NCI-H1417 treated with DMSO at 0.1 percent for 48 hours (cell line): ENCODE measurements at places on chromosomes 6 and 20.

GRCh38 chr20:43726811-43727338 lies at the start of gene GTSF1L:
Gene GTSF1L, minus strand, starts transcription at chr20:43727002. Its CDS starts 308 bp downstream, at chr20:43726694.
- DNase-seq: no peak

DNA sequence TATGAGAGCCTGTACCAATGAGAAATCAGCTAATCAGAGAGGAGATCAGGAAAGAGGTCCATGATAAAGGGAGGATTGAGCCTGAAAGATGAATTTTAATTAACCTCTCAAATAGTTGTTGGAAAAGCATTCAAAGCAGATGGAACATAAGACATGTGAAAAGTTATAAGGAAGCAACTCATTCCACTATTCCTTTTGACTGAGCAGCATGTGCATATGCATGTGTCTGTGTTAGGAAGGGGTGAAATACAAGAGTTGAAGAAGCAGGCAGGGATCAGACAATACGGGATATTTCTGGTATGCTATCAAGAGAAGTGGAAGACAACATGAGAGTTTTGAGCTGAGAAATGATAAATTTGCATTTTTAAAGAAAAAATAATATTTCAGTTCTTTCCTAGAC lies 624.8 kb upstream of the PTCHD4 start:
- DNase-seq: no peak

DNA sequence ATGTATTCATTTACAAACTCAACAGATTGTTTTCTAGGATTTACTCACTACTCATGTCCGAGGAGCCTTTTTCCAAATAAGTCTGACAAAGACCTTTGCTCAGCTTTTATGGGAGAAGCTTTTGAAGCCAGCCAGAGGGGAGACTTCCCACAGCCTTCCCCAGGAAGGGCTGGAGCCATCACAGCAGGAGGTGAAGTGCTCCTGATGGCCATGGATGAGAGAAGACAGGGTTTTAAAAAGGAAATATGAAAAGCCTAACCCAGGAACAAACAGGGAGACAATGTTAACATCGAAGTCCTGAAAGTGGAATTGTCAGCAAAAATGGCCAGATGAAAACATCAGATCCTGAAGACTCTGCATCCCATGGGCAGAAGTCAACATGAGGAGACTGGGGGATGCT lies 11.6 kb upstream of the TAGAP start:
- no peak for DNase-seq

DNA sequence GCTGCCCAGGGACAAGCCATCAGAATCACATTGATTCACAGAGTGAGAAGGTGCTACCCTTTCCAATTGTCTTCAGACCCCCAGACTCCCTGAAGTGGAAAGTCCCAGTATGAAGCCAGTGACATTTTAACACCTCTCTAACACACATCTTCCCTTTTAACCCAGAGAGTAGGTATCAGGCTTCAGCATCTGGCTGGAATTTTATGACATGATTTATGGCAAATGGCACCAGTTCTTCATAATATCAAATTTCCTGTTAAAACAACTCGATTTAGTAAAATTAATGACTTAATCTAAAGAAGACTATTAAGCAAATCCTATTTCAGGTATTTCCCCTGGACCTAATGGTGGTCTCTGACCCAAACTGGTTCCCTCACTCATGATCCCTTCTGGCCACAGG lies 25.0 kb downstream of the KCNB1 start:
- no peak for DNase-seq

- DNase-seq: no peak
These were observed 1.4 kb upstream of the HLA-E start for GRCh38 chr6:30487926-30488325.

DNA sequence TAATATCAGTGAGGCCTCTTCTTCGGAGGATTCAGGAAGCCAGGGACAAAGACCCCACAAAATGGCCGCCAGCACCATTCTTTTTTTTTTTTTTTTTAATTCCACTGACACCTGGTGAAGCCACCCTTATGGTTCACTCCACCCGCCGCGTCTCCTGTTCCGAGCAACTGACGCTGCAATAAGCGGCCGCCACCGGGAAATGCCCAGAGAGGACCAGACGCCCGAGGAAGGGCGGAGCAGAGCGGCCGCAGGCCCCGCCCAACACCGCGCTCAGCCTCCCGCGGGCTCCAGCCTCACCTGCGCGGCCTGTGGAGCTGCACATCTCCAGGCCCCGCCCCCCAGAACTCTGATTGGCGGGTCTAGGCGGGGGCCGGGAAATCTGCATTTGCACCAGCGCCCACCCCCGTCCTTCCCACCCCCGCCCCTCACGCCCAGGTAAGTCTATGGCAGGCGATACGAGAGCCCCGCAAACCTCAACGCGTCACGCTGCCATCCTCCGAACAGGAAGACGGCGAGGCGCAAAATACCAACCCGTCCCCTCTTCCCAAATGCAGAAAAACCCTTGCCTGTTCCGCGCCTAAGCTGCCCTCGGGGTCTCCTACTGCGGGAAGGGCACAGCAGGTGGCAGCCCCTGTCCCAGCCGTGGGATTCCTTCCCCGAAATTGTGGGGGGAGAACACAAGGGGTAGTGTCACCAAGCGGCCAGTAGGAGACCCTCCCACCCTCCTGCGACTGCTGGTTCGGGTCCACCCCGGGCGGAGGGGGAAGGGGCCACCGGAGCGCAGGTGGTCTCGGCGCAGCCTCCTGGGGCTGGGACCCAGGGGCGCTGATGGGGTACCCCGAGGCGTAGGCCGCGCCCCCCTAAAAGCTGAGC lies 960 bp downstream of the ATP9A start:
- DNase-seq: peak; percentile 83

GRCh38 chr6:164039954-164040375 lies 625.4 kb downstream of the QKI start:
- no peak for DNase-seq

GRCh38 chr20:57791966-57792365 lies 82.2 kb upstream of the PMEPA1 start:
- no peak for DNase-seq
